ENCODE measurements at places on chromosomes 16 and 17. TPM values are rescaled to one million over a fixed set of nuclear protein-coding genes. Genes with fewer than 3 reads are reported as not detected.
A peak's percentile ranks its signal among the peaks of the same experiment; 100 is the strongest.

GRCh38 chr17:72462407-72462806, 341.6 kb downstream of the SOX9 start:
- H3K36me3 ChIP-seq = no peaks in the 10 kb centered on the region
- peaks cover 33% of the 10 kb centered on the region for H3K4me1 ChIP-seq
- no peak overlapping the region for H3K4me3 ChIP-seq

- no peak overlapping the region for H3K27ac ChIP-seq
- H3K36me3 ChIP-seq = no peaks in the 10 kb centered on the region
- DNase-seq = no peak
- H3K27me3 ChIP-seq = peaks cover 4% of the 10 kb centered on the region
- H3K4me1 ChIP-seq = no peaks in the 10 kb centered on the region
Observed at GRCh38 chr17:79593636-79594035, 17.2 kb downstream of the RBFOX3 start.

Gene TBKBP1
- total RNA-seq = 15.5 TPM

Gene ABAT
- 59.1 TPM for total RNA-seq

Gene HBM
- not detected for total RNA-seq

DNA sequence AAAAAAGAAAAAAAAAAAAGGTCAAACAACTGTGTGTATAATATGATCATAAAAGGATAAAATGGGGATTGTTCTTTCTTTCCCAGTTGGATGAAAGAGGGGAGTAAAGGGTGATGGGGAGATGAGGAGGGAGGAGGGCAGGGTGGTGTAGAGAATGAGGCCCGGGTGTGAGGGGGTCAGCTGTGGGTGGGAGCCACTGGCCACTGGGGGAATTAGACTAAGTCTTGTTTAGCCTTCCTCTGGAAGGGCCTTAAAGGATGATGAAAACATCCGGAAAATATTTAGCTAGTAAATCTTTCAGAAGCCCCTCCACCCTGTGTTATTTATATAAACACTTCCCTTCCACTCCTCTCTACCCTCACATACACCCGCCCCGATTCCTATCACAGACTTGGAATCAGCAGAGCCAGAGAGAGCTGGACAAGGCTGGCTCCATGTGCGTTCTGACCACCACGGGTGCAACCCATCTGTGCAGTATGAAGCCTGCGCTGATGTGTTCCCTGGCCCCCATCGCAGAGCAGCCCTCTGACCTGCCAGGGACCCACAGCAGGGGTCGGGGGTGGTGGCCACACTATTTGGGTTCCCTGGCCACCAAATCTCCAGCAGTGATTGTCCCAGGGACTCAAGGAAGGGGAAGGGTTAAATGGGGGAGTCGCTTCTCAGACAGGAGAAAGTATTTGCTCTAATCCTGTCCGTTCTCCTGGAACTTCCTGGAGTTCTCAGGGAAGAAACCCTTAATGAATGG, 72.7 kb downstream of the GAS7 start:
- H3K27me3 ChIP-seq = no peaks in the 10 kb centered on the region
- H3K27ac ChIP-seq = peak overlapping the region; percentile 97
- peaks cover 52% of the 10 kb centered on the region for H3K4me1 ChIP-seq
- H3K36me3 ChIP-seq = no peaks in the 10 kb centered on the region

GRCh38 chr16:3513892-3514583, 13.2 kb downstream of the CLUAP1 start:
- H3K4me3 ChIP-seq = no peak overlapping the region
- H3K36me3 ChIP-seq = no peaks in the 10 kb centered on the region
- H3K4me1 ChIP-seq = peaks cover 3% of the 10 kb centered on the region
- H3K27ac ChIP-seq = no peak overlapping the region

Gene CA4
- total RNA-seq = 1.2 TPM

Gene KRT28
- not detected for total RNA-seq

- no peak for DNase-seq
- peaks cover 36% of the 10 kb centered on the region for H3K4me1 ChIP-seq
- no peaks in the 10 kb centered on the region for H3K36me3 ChIP-seq
- H3K4me3 ChIP-seq = no peak overlapping the region
Observed at GRCh38 chr17:40538019-40538935, 27.0 kb downstream of the CCR7 start.

DNA sequence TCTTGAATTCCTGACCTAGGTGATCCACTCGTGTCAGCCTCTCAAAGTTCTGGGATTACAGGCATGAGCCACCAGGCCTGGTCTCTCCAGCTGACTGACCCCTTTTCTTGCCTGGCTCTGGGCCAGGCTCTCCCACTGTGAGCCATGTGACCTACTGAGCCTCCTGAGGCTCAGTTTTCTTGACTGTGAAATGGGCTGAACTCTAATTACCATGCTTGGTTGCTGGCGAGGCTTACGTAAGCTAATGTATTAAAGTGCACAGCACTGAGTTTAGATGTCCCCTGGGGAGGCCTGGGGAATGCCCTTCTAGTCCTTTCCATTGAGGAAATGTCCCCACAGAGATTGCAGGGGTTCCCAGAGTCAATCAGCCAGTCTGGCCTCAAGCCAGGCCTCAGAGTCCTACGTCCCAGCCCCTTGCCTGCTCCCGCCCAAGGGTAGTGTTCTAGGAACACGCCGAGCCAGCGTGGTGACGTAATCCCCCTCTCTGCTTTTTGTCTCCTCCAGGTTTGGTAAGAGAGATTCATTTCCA, 45.8 kb upstream of the LGALS9 start:
- DNase-seq = no peak
- H3K36me3 ChIP-seq = no peaks in the 10 kb centered on the region
- no peak overlapping the region for H3K4me3 ChIP-seq
- peak overlapping the region; percentile 88 for H3K27ac ChIP-seq
- H3K4me1 ChIP-seq = peaks cover 10% of the 10 kb centered on the region

Gene CNTNAP1
- total RNA-seq = 3.6 TPM
